Esophagus mucosa (tissue), 1 donor: ENCODE measurements at places on chromosomes 7 and 10. TPM values are rescaled to one million over a fixed set of nuclear protein-coding genes. Genes with fewer than 3 reads are reported as not detected.

The NUDT13 gene
- 1.0 TPM for total RNA-seq

The ASIC3 gene
- 0.52 TPM for total RNA-seq

GRCh38 chr7:102147008-102147407 is 139.7 kb upstream of the SH2B2 start:
- ATAC-seq: no peak

- no peak for ATAC-seq
These were observed 37.7 kb downstream of the ZMIZ1 start for GRCh38 chr10:79106256-79107050.

- no peak for ATAC-seq
These were observed 103.0 kb downstream of the KIAA1217 start for GRCh38 chr10:24311888-24312287.

DNA sequence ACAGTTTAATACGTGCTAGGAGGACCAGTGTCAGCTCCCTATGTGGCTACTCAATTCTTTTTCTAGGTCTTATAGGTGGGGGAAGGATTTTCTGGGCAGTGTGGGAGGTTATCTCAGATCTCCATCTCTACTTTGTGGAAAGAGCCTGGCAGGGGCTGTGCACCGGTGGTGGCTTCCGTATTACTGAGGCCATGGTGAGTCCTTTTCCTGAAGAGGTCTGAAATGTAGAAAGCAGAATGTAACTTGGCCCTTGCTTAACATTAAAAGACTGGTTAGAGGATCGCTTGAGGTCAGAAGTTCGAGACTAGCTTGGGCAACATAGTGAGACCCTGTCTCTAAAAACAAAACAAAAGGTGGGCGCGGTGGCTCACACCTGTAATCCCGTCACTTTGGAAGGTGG is 2.7 kb upstream of the TPST1 start:
- no peak for ATAC-seq

GRCh38 chr7:141221007-141221612 is 147.2 kb downstream of the TMEM178B start:
- ATAC-seq: no peak
